ENCODE measurements at places on chromosomes 6 and 20. TPM values are rescaled to one million over a fixed set of nuclear protein-coding genes. Genes with fewer than 3 reads are reported as not detected.
A peak's percentile ranks its signal among the peaks of the same experiment; 100 is the strongest.

The NRSN1 gene
- total RNA-seq, result not detected

DNA sequence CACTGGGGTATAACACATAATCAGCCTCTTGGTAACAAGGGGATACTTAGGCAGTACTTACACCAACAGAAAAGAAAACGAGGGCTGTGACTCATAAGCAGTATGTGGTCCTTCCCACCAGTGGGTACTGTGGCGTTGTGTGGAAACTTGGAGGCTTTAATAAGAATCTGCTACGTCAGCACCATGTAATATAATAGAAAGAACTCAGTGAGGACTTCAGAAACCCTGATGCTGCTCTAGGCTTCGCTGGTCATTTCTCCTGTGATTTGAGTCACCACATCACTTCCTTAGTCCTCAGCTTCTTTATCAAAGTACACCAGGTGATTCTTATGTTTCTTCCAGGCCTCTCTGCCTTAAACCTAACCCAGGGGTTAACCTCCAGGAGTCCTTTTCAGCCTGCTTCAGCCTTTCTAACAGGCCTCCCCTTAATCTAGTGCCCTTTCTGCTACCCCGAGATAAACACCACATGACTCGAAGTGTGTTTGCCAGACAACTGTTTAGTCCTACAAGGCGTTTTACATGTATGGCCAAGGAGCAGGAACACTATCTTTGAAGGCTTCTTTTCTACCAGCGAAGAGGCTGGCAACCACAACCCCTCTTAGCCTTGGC is 68.5 kb downstream of the FYN start:
- peak; percentile 83 for DNase-seq

GRCh38 chr6:168132531-168133167 is 53.6 kb upstream of the FRMD1 start:
- DNase-seq, result peak; percentile 72

The CDSN gene
- not detected for total RNA-seq

DNA sequence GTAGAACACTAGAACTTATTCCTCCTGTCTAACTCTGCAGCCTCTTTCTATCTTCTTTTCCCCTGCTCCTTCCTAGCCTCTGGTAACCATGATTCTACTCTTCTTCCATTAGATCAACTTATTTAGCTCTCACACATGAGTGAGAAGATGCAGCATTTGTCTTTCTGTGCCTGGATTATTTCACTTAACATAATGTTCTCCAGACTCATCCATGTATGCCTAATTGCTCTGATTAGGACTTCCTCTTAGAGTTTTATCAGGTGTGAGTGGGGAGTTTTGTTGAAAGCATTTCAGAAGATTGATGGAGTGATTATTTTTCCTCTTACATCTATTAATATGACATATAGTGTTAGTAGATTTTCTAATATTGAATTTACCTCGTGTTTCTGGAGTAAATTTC is 140.4 kb downstream of the CDKAL1 start:
- no peak for DNase-seq

DNA sequence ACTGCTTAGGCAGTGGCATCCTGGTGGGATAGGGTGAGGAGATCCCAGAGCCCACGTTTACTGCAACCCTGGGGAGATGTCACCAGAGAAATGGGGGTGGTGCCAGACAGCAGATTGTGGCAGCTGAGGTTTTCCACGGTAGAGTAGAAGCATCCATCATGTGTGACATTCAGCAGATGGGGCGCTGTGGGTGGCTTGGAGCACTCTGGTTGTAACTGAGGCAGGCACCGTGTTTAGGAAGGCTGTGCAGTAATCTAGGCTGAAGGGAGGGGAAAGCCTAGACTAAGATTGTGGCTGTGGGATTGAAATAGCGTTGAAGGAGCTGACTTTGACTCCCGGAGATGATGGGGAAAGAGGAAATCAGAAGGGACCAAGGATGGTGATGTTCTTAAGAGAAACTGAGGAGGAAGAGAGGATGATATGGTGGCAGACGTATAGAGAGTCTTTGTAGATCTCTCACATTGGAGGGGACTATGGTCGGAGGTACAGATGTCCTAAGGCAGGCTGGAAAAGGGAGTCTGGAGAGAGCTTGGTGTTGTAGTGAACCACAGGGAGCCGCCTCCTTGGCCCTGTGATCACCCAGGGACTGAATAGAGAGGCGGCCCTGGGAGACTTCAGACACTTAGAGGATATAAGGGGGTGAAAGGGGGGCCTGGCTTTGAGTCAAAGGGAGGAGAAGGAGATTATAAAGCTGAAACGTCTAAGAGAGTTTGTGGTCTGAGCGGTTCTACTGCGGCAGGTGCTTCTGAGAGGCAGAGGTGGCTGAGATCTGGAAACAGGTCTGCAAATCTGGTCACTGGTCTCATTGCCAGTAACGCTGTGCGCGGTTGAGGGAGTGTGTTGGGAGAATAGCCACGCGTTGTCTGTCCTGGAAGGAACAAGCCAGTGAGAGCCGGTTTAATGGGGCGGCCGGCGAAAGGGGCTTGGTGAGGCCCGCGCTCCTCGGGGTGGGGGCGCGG is 792 bp upstream of the MICA start:
- DNase-seq, result peak; percentile 38

The METTL24 gene
- not detected for total RNA-seq

The PAK5 gene
- total RNA-seq, result not detected

GRCh38 chr6:118186672-118187567 is 279.9 kb downstream of the SLC35F1 start:
- no peak for DNase-seq

- no peak for DNase-seq
Measured at GRCh38 chr6:147053311-147053921, 150.8 kb upstream of the STXBP5 start.

DNA sequence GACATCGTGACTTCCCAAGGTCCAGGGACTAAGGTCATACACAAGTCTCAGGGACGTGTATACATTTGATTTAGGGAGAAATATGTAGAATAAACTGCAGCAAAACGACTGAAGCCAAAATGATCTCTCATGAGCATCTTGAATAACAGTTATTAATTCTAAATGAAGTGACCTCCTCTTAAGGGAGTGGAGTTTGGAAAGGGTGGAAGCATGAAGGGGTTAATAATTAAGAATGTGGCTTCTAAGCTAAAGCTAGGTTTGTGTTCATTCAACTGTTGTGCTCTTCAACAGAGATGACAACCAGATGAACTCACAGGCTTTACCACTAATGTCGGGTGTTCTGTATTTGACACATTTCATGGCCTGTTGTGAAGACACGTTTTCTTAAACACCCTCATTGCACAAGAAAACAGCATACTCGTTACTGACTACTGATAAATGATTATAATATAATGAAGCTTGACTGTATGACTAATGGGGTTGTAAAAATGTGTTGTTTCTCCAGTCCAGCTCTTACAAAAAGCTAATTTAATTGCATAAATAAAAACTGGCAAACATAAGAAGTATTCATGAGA is 1.5 kb downstream of the PPP1R14C start:
- no peak for DNase-seq

- no peak for DNase-seq
Measured at GRCh38 chr6:45712786-45713185, 302.9 kb downstream of the CLIC5 start.

- DNase-seq, result no peak
Measured at GRCh38 chr6:4352322-4352669, 216.9 kb upstream of the ECI2 start.

DNA sequence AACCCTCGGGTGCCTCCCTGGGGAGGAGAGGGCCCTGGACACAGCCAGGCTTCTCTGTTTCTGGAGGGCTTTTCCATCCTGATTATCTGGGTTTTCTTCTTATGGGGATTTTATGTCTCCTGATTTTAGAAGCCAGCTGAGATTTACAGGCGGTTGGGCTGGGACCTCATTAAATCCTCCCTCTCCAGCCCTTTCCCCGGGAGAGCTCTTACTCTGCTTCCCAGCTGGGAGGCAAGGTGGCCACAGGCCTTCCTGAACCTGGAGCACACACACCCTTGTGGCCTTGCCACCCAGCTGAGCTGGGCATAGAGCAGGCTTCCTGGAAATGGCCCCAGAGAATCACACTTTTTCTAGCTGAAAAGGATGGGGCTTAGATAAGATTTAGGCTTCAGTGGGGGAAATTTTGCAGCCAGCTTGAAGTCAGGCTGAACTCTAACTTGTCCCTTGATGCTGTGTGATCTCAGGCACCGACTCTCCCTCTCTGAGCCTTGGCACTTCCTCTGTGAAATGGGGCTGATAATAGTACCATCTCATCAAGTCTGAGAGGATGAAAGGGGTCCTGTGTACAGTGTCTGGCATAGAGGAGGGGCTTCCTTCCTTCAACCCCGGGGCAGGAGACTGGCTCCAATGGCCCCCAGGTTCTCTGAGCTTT is 16.6 kb downstream of the VSTM2L start:
- DNase-seq, result no peak

GRCh38 chr6:88477413-88477812 is 311.3 kb upstream of the CNR1 start:
- no peak for DNase-seq

GRCh38 chr6:90611543-90612312 is 24.9 kb upstream of the MAP3K7 start:
- DNase-seq, result no peak

DNA sequence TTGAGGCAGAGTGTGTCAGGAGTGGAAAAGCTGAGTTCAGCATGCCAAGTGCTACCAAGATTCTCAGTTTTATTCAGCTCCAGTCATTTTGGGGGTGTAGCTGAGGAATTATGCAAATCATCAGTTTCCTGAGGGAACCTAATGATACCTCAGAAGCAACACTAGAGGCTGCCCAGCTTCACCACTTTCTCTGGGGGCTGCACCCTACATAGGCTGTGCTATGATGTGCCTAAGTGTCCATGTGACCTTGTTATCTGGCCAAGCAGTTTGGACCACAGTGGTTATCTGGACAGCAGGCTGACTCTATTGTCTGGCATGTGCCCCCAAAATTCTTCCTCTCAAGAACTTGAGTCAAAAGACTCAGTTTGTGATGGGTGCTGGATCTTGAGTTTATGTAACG is 374.6 kb upstream of the SYNCRIP start:
- DNase-seq, result no peak
